ENCODE measurements at places on chromosomes 3 and 15. TPM values are rescaled to one million over a fixed set of nuclear protein-coding genes. Genes with fewer than 3 reads are reported as not detected.

GRCh38 chr3:128084675-128085021 lies 32.4 kb downstream of the SEC61A1 start:
- no peak for DNase-seq

DNA sequence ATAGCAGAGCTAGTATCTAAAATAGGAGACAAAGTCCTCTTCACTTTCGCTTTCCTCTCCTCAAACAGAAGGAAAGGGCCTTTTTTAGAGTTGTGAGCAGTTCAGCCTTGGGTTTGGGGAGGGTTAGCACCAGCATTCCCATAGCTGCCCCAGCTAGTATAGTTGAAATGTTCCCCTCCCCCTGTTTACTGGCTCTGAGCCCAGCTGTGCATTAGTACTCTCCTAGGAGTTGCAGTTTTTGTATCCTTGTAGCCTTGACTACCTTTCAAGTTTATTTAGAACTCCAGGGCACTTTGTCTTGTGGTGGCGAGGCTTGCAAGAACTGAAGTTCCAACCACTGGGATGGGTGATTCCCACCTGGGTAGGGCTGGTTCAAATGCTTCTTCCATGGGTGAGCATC lies 245.1 kb upstream of the NAALADL2 start:
- DNase-seq: no peak

DNA sequence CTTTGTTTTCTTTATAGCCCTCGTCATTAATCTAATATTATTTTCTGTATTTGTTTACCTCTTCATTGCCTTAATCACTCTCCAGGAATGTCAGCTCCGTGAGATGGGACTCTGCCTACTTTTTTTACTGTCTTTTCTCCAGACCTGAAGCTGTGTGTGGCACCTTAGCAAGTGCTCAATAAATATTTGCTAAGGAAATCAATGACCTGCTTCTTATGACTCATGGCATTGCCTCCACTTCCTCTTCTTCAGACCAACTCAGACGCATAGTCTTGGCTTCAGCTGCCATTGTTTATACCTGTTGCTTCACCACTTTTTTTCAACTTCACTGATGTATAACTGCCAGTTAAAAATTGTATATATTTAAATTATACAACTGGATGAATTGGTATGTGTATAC lies 218.5 kb upstream of the CMC1 start:
- no peak for DNase-seq

- no peak for DNase-seq
These were observed 340.1 kb downstream of the PTPRG start for GRCh38 chr3:61901496-61901895.

GRCh38 chr3:188916934-188917401 lies 254.8 kb upstream of the TPRG1 start:
- DNase-seq: no peak

- no peak for DNase-seq
These were observed 32.0 kb upstream of the STXBP5L start for GRCh38 chr3:120875989-120876388.

GRCh38 chr3:107524326-107524840 lies 1.6 kb downstream of the BBX start:
- DNase-seq: no peak

GRCh38 chr3:124248471-124249028 lies 256.6 kb upstream of the ROPN1 start:
- DNase-seq: peak; percentile 73

DNA sequence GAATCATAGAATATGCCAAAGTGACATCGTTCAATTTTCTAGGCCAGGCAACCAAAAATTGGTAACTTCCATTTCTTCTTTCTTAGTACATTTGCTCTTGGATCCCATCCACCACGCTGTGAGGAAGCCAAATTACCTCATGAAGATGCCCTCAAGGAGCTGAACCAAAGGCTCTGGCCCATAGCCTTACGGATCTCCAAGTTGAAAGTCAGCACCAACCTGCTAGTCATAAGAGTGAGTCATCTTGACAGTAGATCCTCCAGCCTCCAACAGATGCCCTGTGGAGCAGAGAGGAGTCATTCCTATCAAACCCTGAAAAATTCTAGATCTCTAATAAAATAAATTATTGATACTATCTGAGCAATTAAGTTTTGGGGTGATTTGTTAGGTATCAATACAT lies 322.5 kb upstream of the COL8A1 start:
- DNase-seq: no peak

DNA sequence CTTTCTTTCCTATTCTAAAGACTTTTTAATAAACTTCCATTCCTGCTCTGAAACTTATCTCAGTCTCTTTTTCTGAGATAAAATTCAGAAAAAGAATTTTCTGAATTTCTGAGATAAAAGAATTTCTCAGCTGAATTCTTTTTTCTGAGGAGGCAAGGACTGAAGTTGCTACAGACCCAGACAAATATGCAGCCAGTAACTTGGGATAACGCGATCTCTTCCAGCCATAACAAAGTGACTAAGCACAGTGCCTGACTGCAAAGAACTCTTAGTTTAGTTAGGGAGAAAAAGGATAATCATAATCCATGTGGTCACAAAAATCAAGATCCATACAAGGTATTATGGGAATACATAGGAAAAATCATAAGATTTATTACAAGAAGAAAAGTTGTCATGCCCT lies 222.0 kb upstream of the GAP43 start:
- no peak for DNase-seq

- no peak for DNase-seq
These were observed 2.8 kb downstream of the NISCH start for GRCh38 chr3:52458031-52458760.

DNA sequence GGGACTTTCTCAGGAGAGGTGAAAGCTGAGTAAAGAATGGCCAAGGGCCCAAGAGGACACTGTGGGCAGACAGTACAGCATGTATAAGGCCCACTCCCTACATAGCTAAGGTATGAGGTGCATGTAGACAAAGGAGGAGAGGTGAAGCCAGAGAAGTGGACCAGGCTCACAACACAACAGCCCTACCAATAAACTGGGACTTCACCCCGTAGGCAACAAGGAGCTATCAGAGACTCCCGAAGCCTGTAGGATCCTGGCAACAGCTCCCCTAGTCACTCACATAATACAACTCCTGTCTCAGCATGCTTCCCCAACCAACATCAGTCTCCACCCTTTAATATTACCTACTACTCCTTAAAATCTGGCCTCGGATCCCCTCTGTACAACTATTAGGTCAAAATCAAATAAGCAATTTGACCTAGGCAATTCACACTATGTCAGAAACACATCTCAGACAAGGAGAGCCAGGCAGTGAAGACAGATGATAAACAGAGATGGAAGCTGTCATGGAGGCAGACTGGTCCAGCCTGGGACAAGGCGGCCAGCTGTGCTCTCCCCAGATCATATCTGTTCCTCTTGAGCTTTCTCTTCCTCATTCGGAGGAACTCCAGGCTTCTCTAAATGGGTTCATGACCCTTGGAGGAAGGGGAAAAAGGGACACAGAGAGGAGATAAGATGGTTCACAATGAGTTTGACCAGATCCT lies 1.4 kb downstream of the XXYLT1 start:
- DNase-seq: no peak

DNA sequence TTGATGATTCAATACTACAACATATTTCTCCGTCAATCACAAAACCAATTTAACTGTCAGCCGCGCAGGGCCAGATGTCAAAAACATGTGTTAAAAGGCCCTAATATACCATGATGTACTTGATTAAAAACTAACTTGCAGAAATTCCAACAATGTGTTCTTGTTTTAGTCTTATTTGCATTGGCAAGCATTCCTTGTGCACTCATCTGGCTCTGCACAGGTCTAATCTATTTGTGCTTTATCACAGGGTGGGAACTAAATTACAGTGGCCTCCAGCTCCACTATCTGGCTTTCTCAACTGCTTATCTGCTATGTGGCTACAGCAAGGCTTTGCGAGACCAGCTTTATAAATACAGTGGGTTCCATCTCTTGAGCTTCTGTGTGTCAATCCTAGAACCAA lies 455.5 kb downstream of the ERC2 start:
- DNase-seq: no peak

DNA sequence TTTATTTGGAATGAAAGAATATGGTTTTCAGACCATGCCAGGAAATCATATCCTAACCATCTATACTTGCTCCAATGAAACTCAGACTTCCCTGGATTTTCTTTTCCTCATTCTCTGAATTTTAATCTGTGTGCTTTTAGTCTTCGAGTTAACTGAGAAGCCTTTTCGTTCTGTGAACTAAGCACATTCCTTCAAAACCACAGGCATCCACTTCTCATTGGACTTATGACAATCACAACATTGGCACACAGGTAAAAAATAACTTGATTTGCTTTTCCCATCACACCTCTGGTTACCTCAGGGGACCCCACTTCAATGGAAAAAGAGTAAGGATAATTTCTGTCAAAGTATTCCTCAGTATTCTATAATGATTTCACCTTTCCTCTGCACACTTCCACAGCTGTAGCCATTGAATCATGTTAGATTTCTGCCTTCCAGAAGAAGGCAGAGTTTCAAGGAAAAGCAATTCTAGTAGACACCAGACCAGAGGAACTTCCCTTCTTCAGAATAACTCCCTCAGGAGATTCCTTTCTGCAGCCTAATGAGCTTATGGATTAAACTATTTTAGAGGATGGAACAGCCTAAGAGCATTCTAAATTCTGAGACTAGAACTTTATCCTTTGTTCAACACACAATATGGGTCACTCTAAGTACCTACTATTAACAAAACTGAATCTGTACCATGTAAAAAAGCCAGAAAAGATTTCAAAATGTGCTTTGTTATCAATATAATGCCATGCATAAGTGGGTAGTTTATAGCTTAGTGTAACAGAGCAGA lies 15.9 kb downstream of the COMMD2 start:
- no peak for DNase-seq

DNA sequence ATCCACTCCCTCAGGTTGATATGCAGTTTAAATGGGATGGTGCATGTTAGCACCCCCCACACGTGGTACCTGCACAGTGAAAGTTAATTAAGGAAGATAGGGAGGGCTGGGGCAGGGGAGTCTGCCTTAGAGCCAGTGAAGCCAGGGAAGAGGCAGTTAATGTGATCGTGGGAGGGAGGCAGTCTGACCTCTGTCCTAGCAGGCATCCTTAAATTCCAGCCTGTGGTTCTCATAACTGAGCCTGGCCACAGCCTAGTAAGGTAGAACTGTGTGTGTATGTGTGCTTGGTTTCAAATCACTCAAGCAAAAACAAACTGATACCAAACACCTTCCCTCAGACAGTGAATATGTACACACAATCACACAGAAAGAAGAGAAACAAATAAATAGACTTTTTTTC lies 319.1 kb upstream of the TLE3 start:
- DNase-seq: no peak

DNA sequence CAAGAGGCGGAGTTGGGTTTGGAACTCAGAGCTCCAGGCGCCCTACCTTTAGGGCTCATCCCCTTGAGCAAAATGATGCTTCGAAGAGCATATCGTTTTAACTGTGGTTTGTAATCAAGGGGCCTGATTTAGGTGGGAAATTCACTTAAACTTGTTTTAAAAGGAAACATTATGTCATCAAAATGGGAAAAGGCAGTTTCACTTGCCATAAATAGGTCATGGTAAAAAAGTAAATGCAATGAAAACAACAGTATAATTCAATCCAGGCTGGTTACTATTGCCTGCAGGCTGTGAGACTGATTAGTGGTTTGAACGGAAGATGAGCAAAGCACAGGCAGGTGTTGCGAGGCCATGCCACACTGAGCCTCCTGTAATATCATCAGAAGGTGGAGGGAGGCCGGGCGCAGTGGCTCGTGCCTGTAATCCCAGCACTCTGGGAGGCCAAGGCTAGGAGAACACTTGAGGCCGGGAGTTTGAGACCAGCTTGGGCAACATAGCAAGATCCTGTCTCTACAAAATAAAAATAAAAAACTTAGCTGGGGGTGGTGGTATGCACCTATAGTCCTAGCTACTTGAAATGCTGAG lies 2.1 kb downstream of the HDAC11 start:
- no peak for DNase-seq

DNA sequence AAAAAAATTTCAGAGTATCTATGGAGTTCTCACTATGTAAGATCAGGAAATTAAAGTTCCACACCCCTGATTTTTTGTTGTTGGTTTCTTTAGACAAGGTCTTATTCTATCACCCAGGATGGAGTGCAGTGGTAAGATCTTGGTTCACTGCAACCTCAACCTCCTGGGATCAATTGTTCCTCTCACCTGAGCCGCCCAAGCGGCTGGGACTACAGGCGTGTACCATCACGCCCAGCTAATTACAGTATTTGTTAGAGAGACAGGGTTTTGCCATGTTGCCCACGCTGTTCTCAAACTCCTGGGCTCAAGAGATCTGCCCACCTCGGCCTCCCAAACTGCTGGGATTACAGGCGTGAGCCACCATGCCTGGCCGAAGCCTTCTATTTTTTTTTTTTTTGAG lies 12.4 kb downstream of the QRICH1 start:
- no peak for DNase-seq

DNA sequence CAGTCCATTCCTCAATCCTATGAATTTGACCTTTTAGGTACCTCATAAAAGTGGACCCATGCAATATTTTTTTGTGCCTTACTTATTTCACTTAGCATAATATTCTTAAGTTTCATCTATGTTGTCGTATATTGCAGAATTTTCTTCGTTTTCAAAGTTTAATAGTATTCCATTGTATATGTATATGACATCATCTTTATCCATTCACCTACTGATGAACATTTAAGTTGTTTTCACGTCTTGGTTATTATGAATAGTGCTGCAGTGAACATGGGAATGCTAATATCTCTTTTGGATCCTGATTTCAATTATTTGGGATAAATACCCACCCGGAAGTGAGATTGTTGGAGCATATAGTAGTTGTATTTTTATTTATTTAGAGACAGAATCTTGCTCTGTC lies 65.1 kb downstream of the AP4E1 start:
- DNase-seq: no peak

DNA sequence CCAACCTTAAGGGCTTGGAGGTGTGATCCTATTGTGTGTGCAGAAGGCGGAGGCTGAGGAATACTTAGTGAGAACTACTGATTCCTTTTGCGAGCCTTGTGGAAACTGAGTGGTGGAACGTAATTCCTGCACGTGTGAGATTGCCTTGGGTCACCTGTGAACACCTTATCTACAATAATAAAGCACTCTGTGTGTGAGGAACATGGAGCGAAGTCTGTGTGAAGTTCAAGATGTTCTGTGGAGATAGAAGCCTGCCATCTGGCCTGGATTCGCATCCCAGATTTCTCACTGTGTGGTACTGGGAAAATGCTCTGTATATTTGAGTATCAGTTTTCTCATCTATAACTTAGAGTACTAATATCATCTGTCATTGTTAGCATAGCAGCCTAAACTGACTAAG lies 179.5 kb upstream of the PDZRN3 start:
- DNase-seq: no peak

- DNase-seq: no peak
These were observed 107.0 kb downstream of the IGF2BP2 start for GRCh38 chr3:185717627-185718402.

Gene MUC20
- 7.3 TPM for total RNA-seq

Gene TMEM212
- total RNA-seq: not detected

Gene GPR149
- not detected for total RNA-seq

Gene CKMT1B
- 0.90 TPM for total RNA-seq

Gene TMEM207
- not detected for total RNA-seq

Gene SMAD6
- total RNA-seq: 25.2 TPM

Gene RTP3
- total RNA-seq: not detected

Gene CIB1
- 47.1 TPM for total RNA-seq

Gene SLC22A14
- total RNA-seq: not detected

Gene PARP6
- 75.6 TPM for total RNA-seq

Gene CEMIP
- 1.1 TPM for total RNA-seq

Gene MYO1E
- 99.8 TPM for total RNA-seq

Gene C2CD4B
- total RNA-seq: 1.2 TPM

Gene ADCY5
- total RNA-seq: 21.1 TPM

Gene EPHA6
- 2.7 TPM for total RNA-seq
